ENCODE measurements at places on chromosomes 12 and 14.

GRCh38 chr12:78062786-78063185 is 232.1 kb downstream of the NAV3 start:
- peak; percentile 54 for DNase-seq

- DNase-seq = peak; percentile 33
Measured at GRCh38 chr14:25406818-25407217, 356.9 kb upstream of the STXBP6 start.

GRCh38 chr12:57765698-57766463 is 997 bp downstream of the CYP27B1 start:
- no peak for DNase-seq

DNA sequence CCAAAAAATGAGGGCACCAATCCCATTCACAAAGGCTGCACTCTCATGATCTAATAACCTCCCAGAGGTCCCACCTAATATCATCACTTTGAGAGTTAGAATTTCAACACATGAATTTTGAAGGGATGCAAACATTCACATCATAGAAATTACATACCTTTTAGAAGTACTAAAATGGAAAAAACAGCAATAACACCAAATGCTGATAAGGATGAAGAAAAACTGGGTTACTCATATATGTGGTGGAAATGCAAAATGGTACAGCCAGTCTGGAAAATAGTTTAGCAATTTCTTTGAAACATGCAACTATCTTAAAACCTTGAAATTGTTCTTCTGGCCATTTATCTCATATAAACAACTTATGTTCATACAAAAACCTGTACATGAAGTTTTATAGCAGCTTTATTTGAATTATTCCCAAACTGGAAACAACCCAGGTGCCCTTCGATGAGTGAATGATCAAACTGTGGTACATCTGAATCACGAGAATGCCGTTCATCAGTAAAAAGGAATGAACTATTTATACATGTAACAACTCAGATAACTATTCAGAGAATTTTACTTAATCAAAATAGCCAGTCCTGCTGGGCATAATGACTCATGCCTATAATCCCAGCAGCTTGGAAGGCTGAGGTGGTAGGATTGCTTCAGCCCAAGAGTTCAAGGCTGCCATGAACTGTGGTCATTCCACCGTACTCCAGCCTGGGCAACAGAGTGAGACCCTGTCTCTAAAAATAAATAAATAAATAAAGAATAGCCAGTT is 109.4 kb upstream of the SSTR1 start:
- peak; percentile 88 for DNase-seq
